ENCODE measurements at places on chromosomes 12 and 14.

DNA sequence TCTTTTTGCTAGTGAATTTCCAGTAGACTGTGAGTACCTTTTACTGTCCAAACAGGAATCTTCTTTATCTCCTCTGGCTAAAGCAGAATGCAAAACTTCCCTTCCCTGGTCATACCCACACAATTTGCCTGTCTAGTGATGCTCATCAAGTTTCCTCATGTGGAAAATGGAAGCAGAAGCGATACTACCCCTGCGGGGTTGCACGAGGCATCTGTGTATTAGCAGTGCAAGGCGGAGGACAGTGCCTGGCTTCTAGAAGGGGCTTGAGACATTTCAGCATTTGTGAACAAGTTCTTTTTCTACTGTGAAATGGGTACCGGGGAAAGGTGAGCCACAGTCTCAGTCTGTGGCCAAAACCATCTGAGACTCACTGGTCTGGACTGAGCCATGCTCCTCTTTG lies 340.9 kb downstream of the AACS start:
- DNase-seq: peak; percentile 21

DNA sequence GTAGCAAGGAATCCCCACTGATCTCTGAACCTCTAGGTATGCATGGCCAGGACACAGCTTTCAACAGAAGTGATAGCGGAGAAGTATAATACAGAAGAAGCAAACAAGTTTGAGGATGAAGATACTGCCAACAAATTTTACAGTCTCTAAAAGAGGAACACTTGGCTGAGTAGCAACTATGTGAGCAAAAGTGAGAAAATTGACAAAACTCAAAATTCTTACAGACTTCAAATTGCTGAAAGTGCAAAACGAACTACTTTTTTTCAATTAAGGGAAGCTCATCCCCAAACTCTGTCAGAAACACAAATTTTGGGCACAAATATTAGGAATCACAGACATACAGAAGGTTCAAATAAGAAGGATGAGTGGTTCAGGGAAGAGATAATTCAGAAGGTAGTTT lies 1324.6 kb downstream of the LRFN5 start:
- DNase-seq: no peak

GRCh38 chr14:23377573-23378563 lies 1.0 kb downstream of the CMTM5 start:
- DNase-seq: no peak

- DNase-seq: no peak
Observed at GRCh38 chr12:106908561-106908960, 47.1 kb upstream of the TMEM263 start.

- no peak for DNase-seq
Observed at GRCh38 chr12:49609875-49610154, 4.4 kb upstream of the FAM186B start.

- DNase-seq: no peak
Observed at GRCh38 chr12:7042842-7043241, 17.7 kb upstream of the C1S start.

DNA sequence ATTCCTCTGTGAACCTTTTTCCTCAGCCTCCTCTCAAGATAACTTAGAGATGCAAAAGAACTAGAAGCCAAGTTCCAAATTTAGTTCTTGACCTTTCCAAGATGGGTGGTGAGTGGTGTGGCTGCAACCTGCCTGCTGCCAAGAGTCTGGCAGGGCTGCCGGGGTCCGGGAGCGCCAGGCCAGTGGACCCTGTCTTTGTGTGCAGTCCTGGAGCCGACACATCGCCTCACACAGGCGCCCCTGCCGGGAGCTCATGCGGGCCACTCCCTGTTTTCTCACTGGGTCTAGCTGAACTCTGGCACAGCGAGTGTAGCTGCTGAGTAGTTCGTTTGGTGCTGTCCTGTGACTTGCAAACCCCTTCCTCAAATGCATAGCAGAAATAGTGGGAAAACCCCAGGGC lies 84.9 kb downstream of the CACNA1C start:
- DNase-seq: no peak

DNA sequence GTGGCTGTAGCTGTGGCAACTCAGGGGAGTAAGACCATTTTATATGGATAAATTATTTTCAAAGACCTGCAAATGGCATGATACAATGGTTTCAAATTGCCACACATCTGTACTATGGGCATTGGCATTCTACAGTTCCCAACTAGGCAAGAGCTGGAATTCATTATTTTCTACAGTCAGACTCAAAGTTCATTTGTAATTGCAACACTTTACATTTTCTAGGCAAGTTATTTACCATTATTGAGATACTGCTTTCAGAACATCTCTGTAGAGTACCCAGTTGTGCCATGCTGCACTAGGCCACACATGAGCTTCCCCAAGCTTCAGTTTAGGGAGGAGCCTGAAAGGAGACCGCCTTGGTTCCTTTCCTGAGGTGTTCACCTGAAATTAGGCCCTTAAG lies 8.0 kb upstream of the ATG14 start:
- DNase-seq: no peak

- no peak for DNase-seq
Observed at GRCh38 chr12:103846415-103846814, 5.4 kb upstream of the NT5DC3 start.

DNA sequence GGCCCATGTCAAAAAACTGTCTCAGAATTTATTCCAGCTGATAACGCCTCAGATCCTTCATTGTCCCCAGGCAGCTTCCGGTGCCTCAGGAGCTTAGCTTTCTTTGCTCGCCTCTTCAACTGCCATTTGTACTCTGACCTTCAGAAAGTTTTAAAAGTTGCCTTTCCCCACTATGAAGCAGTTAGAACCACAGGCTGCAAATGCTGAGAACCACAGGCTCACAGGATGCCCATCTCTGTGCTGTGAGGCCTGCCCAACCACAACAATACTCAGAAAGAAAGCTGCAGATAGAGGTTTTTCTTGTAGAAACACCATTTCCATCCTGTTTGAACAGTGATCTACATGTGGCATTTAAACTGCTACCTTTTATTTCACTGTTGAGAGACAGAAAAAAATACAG lies 131.1 kb downstream of the PRKCH start:
- DNase-seq: no peak

DNA sequence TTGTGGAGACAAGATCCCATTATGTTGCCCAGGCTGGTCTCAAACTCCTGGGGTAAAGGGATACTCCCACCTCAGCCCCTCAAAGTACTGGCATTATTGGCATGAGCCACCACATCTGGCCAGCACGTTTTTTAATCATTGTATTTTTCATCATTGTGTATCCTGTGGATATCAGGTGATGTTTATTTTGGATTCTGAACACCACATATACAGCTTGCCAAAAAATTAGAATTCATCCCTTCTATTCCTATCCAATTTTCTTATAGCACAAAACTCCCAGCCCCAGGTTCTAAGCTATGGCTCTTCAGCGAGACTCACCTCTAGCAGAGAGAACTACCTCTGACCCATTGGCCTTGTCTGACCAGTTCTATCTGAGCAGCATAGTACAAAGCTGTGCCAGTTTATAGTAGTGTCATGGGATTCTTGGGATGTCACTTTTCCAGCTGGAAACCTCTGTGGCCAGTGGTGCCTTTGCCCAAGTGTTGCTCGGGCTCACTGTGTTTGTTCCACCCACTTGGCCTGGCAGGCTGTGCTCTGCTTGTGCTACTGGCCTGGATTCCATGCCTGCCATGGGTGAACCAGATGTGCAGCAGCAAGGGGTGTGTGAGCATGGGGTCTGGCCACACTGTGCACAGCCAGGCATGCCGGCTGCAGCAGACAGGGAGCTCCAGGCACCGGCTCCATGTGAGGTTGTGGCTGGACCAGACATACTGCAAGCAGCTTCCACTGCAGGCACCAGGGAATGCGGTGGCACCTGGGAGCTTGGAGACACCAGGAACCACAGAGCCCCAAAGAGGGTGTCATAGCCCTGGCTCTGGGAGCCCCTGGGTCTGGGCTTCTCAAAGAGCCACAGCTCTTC lies 37.2 kb downstream of the TIMELESS start:
- DNase-seq: peak; percentile 7

- no peak for DNase-seq
Observed at GRCh38 chr12:75550401-75551240, 39.2 kb upstream of the KRR1 start.

DNA sequence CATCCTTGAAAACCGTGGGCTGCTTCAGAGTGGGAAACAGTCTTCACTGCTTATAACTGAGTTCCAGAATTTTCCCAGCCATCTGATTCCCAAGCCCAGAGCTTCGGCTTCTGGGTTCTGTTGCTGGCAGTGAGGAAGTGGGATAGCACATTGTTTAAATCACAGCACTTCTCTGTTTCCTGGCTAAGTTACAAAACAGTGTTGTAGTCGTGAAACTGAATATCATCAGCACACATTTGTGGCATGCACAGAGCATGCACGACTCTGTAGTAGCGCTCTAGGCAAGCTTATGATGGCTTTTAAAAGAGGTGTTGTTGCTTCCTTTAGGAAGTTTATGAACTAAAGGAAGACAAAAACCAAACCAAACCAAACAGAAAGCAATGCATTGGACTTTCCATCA lies 1005.5 kb downstream of the NRXN3 start:
- no peak for DNase-seq

DNA sequence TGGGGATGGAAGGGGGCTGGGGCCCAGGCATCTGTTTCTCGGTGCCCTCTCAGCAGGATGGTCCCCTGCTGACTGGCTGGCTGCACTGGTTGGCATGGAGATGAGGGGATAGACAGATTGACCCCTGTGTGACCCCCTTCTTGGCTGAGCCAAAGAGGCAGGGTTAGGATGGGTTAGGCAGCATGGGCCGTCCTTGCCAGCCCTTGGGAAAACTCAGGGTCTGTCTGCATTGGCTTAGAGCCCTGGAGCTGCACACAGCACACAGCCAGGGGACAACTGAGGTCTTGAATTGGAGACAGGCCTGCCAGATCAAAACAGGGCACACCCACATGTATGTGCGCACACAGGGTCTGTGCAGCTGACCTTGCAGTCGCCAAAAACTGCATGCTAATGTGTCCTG lies 11.2 kb upstream of the LRP1-AS start:
- DNase-seq: no peak

GRCh38 chr12:88604646-88605045 lies 24.4 kb upstream of the KITLG start:
- no peak for DNase-seq

DNA sequence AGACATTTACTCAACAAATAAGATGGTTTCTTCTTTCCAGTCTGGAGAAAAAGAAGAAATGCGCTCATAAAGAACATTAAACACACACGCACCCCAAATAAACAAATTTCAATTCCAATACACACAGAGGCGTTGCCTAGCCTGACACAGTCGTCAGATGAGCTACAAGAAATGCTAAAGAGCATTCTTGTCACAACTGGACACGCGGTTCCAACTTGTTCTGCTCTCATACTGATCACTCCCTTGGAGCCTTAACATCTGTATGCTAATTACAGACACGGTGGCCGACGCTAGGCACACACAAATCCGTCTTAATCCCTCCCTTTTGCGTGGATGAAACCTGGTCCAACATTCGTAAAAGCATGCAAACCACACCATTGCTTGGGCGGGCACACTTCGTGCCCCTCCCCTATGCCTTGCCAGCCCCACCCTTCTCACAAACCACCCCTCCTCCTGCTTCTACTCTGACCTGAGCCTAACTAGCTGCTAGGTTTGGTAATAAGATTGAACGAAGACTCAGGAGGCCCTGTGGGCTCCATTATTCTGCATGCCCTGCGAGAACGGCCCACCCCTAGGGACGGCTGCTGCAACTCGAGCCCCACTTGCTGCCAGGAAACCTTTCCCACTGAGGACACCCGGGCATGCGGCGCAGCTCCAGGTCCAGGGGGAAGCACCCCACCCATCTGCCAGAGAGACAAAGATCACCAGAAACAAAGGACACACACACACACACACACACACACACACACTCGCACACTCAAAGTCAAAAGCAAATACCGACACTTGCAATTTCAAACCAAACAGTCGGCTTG lies 1.2 kb downstream of the KCNK10 start:
- no peak for DNase-seq

DNA sequence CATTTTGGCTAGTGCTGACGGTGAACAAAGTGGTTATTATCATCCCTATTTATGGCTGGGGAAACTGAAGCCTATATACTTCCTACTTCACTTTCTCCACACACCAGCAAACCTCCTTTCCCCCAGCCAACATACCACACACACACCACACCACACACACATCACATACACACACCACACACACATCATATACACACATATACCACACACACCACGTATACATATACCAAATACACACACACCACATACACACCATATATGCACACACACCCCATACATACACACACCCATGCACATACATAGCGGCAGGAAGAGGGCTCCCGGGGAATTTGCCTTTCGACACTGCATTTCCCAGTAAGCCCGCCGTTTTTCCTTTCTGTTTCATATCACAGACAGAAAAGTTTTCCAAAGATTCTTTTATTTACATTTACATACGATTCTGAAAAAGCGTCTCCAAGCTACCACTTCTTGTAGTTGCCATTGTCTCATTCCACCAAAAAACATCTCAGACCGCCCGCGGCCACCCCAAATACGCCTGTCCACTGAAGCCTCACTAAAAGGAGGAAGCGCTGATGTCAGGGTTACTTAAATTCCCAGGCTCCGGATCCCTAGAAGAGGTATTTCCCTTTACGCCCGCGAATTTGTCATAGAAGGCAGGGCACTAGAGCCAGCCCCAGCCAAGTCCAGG lies 823 bp upstream of the RAB5B start:
- no peak for DNase-seq

DNA sequence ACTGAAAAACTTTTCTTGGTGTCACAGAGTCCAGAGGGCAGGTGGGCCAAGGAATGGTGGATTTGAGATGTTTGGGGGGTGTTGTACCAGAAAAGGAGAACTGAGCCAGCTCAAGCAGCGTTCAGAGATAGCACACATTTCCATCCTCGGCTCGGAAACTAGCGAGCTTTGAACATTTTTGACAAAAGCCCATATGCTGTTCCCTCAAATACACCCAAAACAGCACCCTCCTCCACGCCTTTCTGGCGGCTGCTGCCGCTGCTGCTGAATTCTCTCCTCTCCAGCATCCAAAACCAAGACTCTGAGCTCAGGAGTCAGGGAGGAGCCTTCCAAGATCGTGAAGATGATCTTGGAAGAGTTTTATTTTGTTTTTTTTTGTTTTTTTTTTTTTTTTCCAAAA lies 961 bp downstream of the SRRM4 start:
- no peak for DNase-seq
